ENCODE measurements at places on chromosomes 2 and 18.

- DNase-seq = no peak
Measured at GRCh38 chr2:40287195-40287594, 164.7 kb downstream of the SLC8A1 start.

DNA sequence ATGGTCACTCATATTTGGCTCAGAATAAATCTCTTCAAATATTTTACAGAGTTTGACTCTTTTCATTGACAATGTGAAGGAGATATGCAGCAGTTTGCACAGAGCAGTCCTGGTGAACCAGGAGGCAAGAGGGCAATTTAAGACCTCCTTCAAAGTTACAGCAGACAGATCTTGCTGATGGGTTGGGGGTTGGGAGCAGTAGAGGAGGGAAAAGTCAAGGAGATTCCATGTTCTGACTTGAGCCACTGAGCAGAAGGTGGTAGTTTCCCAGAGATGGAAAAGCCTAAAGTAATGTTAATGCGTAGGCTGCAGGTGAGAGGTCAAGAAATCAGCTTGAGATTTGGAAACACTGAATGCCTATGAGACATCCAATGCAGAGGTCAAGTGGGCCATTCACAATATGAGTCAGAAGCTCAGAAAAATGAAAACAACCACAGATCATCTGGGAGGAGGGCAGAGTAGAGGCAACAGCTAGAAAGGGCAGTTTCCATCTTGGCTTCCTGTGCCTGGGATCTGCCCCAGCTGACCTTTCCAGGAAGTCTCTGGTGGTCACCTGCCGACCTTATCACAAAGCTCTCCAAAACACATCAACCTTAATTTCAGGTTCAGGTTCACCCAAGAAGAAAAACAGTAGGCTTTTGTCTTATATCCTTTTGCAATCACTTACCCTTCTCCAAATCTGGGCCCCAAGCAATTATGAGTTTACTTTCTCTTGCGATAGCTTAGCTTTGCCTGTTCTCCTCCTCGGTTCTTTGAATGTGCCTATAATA is 197.5 kb upstream of the ARL4C start:
- DNase-seq = no peak

- DNase-seq = no peak
Measured at GRCh38 chr18:59303006-59303405, 15.4 kb downstream of the CPLX4 start.

DNA sequence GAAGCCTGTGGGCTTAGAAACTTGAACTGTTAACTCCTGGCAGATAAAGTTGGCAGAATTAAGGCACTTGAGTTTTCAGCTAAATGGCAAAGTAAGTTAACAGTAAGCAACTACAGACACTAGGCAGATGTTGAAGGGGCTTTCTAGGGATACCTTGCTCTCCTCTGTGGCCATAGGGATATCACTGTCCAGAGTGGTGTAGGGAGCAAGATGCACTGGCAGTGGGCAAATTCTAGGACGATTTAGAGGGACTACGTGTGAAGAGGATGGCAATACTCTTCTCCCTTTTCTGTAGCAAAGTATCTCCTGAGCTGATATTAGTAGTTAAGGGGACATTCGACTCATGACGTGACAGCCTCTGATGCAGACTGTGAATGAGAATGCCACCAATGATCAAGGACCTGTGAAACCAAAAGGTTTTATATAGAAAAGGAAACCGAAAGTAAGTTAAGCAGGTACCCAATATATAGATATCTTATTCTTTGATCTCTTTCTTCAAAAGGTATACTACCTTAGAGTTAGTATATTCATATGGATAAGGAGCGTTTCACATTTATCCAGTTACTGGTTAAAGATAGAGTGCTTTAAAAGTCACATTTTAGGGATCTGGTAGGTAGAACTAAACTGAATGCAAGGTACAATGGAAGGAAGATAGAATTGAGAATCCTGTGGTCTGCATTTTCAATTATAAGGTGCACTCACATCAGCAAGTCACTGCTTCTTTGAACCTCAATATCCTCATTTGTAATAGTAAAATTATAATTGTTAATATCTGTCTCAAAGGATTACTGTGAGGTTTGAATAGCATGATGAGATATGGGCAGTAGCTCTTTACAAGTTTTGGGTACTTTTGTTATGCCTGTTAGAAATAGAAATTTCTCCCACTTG is 106.4 kb downstream of the KCNH7 start:
- DNase-seq = no peak

GRCh38 chr2:190835303-190835930 is 45.2 kb upstream of the GLS start:
- no peak for DNase-seq

- DNase-seq = no peak
Measured at GRCh38 chr18:3455907-3456685, 6.1 kb downstream of the TGIF1 start.

- no peak for DNase-seq
Measured at GRCh38 chr2:173898996-173899395, 66.2 kb downstream of the SP3 start.

- no peak for DNase-seq
Measured at GRCh38 chr18:72762515-72763122, 105.2 kb downstream of the NETO1 start.

DNA sequence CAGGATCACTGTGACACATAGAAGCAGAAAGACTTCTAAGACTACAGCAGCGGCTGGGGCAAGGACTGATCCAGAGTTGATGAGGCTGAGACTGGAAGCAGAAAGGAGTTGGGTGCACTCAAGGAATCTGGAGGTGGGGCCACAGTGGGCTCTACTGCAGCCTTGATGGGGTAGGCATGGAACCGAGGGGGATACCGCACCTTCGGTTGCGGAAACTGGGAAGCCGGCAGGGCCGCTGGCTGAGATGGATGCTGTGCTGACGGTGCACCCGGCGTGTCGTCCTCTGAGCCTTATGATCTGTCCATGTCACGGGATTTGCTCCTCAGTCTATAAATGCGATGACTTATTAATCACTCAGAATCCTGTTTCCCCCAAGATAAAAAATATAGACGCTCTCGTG is 473.5 kb upstream of the MYT1L start:
- no peak for DNase-seq

All from activated CD8-positive, alpha-beta memory T cell treated with anti-CD3 and anti-CD28 coated beads for 24 hours (primary cell).